ENCODE measurements at places on chromosomes 4 and X.

GRCh38 chr4:146159384-146160058 is 16.0 kb upstream of the LSM6 start:
- no peak for DNase-seq

GRCh38 chr4:183554878-183555585 is 50.2 kb downstream of the ING2 start:
- no peak for DNase-seq

- DNase-seq: no peak
Measured at GRCh38 chr4:157172011-157172410, 48.5 kb upstream of the GRIA2 start.

GRCh38 chr4:30753316-30753715 is 33.1 kb downstream of the PCDH7 start:
- DNase-seq: no peak

- DNase-seq: no peak
Measured at GRCh38 chr4:175127314-175127713, 209.2 kb downstream of the ADAM29 start.

- DNase-seq: no peak
Measured at GRCh38 chr4:37601531-37601930, 84.6 kb downstream of the RELL1 start.

- no peak for DNase-seq
Measured at GRCh38 chr4:150176547-150176946, 98.3 kb downstream of the DCLK2 start.

DNA sequence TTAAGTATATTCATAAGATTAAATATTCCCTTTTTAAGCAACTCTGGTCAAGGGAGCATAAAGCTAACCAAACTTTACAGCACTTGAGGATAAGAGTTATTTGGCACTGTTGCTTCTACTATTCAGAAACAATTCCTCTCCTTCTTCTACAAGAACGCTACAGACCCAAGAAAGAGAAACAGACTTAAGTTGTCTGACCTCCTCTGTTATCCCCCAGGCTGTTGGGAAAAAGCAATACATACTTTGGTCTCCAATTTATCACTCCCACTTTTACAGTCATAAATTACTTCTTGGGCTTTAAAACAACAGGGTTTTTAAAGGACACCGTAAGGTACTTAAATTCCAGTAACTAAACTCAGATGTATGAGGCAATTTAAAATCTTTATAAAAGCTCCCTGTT is 147.4 kb downstream of the COL25A1 start:
- no peak for DNase-seq

DNA sequence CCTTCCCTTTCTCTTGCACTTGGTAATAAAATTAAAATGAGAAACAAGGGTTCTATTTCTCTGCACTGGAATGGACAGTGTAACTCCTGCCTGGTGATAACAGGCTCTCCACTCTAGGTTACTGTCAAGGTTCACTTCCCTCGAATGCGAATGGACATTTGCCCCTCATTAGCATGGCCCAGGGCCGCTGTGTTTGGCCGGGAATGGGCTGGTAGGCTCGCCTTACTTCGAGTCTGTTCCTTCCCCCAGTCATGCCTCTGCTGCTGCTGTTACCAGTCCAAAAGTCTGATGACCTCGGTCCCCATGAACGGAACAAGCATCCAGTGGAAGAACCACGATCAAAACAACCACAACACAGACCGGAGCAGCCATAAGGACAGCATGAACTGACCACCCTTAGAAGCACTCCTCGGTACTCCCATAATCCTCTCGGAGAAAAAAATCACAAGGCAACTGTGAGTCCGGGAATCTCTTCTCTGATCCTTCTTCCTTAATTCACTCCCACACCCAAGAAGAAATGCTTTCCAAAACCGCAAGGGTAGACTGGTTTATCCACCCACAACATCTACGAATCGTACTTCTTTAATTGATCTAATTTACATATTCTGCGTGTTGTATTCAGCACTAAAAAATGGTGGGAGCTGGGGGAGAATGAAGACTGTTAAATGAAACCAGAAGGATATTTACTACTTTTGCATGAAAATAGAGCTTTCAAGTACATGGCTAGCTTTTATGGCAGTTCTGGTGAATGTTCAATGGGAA is 61.5 kb downstream of the EDNRA start:
- no peak for DNase-seq

GRCh38 chr4:86848732-86849619 is at the start of gene SLC10A6:
Gene SLC10A6 (minus strand): TSS chr4:86849384. CDS start chr4:86849115, 269 bp downstream.
- no peak for DNase-seq

DNA sequence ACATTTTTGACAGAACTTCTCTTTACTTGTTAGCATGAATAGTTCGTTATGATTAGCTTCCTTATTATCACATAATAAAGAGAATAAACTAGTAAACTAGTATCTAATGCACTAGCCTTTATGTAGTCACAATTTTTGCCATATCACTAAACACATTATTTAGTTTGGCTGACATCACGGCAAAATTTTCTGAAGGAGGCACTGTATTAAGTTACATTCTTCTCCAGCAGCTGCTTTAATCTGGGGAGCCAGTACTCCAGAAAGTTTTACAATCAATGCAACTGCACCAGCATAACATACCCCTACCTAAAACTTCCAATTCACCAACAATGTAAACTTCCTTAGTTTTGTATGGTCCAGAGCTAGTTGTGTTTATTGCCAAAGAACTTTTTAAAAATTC is 87.8 kb downstream of the FIP1L1 start:
- DNase-seq: no peak

DNA sequence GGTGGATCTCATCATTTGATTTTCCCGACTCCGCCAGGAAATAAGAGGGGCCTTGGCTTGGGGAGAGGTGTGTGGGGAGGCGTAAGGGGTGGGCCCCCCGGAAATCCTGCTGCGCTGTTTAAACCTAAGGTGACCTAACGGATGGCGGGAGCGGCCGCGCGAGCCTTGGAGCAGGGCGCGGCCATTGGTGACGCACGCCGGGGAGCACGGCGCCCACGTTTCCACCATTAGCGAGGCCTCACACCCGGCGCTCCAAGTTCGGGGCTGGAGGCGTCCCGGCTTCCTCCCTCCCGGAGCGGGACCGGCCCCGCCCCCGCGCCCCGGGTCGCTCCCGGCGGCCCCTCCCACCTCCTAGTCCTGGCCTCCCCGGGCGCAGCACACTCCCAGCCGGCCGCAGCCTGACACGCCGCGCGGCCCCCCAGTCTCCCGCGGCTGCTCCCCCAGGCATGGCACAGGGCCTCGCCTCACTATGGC is at the start of gene SMS:
TSS of gene SMS (plus strand) at position 354 of the 474 bp plus-strand sequence. CDS start at position 470, 116 bp downstream.
- DNase-seq: peak; percentile 66

GRCh38 chr4:108431986-108432385 is 188.4 kb upstream of the RPL34 start:
- DNase-seq: no peak

DNA sequence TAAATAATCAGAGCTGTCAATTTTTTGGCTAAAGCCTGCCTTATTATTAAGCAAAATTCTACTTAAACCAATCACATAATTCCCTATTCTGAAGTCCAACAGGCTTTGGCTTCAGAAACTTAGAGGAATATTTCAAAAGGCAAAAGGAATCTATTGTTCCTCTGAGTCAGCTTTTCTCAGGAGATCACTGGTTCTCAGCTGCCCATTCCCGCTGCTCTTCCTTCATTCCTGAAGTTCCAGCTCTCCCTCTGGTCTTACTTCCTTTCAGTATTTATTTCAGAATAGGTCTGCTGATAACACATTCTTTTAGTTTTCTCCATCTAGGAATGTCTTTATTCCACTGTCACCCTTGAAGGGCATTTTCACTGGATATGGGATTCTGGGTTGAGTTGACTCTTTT is 133.7 kb downstream of the SOWAHB start:
- DNase-seq: no peak

DNA sequence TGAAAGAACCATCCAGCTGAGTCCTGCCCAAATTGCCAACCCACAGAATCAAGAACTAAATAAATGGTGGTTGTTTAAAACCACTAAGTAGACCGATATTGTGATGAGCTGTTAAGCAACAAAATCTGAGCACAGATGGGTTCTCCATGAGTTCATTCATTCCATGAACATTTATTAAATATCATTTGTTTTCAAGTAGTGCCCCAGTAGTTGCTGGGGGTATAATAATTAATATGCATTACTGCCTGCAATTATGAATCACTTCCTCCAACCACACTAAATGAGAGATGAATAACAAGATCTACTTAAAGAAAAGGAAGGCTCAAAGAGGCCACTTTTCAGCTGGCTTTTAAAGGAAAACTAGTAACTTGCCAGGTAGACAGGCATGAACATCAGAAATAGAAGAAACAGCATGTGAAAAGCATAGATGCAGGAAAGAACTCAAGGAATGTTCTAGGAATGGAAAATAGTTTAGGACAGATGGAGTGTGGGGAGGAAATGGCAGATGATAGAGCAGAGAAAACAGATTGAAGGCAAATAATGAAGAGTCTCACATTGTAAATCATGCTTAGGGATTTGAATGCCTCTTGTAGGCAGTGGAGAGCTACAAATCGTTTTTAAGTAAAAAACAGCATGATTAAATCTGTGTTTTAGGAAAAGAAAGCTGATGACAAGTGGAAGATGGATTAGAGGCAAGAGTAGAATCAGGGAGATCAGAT is 641.7 kb upstream of the DIPK2B start:
- DNase-seq: no peak

DNA sequence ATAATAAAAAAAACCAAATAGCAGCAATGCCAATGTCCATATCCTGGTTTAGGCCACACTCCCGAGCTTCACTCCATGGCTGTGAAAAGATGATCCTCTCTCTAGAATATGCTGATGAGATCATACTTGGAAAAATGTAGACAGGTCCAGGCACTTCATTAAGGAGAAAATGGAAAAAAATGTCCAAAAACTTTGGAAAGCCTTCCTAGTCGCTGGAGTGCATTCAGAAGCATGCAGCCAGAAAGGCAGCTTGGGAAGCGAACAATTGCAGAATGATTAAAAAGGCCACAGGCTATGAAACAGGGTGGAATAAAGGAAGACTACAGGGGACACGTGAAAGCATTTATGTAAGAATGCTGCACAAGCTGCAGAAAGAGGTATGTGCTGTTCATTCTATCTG is 165.6 kb upstream of the HCCS start:
- DNase-seq: no peak

- no peak for DNase-seq
Measured at GRCh38 chrX:134695999-134696398, 37.7 kb upstream of the PLAC1 start.

DNA sequence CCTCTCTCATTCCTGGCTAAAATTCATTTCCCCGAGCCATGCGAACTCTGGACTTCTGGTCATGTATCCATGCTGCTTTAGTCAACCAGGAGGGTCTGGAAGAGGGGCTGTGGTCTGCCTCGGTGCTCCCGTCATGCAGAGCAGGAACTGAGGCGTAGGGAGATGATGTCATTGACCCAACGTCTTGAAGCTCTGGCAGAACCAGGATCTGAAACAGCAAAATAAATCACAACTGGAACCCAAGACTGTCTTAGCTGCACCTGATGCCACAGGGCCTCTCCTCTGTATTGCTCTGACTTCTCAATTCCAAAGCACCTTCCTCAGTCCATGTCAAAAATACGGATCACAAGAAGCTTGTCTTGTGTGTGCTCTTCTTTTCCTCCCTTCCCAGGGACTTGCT is 131.0 kb upstream of the LDB2 start:
- no peak for DNase-seq

DNA sequence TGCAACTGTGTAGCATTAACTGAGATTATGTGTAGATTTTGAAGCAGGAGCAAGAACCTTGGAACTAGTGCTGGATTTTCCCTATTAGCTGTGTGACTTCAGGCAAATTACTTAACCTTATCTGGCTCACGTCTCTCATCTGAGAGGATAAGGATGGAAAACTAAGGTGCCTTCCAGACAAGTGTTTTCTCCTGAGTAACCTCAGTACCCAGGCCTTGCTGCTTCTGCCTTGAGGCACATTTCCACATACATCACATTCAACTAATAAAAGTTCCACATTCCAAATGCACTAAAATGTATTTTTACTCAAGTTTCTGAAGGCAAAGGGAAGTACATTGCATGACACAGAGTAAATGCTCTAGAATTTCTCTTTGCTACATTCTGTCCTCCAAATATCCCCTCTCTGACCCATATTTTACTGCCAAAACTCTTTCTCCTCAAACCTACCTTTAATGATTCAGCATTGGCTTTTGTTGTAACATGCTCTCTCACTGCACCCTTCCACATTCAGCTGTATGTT is 195.4 kb upstream of the ADGRL3 start:
- DNase-seq: no peak

DNA sequence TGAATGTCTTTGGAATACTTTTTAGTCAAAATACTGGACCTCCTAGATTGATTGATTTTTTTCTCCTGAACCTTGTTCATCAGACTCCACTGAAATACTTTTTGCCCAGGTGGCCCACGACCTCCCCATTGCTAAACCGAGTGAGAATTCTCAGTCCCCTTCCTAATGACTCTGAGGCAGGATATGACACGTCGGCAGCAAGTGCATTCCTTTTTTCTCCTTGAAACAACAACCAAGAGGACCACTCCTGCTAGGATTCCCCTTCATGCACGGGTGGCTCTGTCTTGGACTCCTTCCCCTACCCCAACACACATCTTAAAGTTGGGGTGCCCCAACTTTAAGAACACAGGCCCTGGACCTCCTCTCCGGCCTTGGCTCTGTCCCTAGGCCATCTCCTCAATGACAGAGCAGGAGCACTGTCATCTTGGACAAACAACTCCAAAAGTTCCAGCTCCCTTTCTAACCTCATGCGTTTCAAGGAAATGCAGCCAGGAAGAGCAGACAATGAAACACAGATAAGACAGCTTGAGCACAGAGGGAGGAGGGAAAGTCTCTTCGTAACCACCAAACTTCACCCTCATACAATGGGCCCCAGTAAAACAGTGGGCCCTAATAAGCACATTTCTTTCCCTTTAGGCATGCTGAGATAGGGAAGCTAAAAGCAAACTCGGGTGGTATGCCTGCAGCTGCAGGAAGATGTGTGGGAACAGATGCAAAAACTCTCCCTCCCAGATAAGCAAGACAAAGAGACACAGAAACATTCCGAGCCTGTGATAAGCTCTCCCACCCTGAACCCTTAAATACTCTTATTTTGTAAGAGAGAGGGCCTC is 33.9 kb downstream of the ZBTB49 start:
- DNase-seq: no peak

- DNase-seq: no peak
Measured at GRCh38 chr4:173135241-173135847, 33.3 kb upstream of the GALNT7 start.

DNA sequence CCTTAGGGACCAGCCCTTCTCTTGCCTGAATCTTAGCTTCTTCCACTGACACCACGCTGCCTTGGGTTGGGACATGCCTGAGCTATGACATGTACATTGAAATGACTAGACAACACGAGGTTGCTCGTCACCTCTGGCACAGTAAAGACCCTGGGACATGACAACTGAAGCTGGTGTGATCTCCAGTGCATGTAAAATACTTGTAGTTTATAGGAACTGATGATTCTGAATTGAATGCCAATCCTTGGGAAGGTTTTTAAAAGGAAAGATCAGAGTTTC is 100.7 kb upstream of the PGRMC2 start:
- no peak for DNase-seq

GRCh38 chrX:9327747-9328145 is 137.1 kb upstream of the TBL1X start:
- no peak for DNase-seq

All from stimulated activated CD8-positive, alpha-beta memory T cell treated with anti-CD3 and anti-CD28 coated beads, Interleukin-7, amount 100 ng/mL, for 4 hours (primary cell).